Colonic mucosa (tissue), 4 donors: ENCODE measurements at places on chromosomes 5 and 9. TPM values are rescaled to one million over a fixed set of nuclear protein-coding genes. Genes with fewer than 3 reads are reported as not detected.
A peak's percentile ranks its signal among the peaks of the same experiment; 100 is the strongest.

The GPX3 gene
- total RNA-seq: 60.5 TPM

The SCGB3A1 gene
- 1.1 TPM for total RNA-seq

The PRR16 gene
- 1.2 TPM for total RNA-seq

The SPIN1 gene
- total RNA-seq: 68.0 TPM

The FOXD4L5 gene
- total RNA-seq: not detected

The OR2S2 gene
- not detected for total RNA-seq

The FGF1 gene
- total RNA-seq: 0.90 TPM

The CER1 gene
- total RNA-seq: not detected

The OBP2B gene
- total RNA-seq: not detected

The GBA2 gene
- total RNA-seq: 157 TPM

The IL31RA gene
- 0.16 TPM for total RNA-seq

The KIF3A gene
- 4.0 TPM for total RNA-seq

- DNase-seq: no peak
These were observed 36.7 kb upstream of the ORM1 start for GRCh38 chr9:114286146-114286679.

GRCh38 chr9:82891321-82891720, 171.6 kb downstream of the RASEF start:
- DNase-seq: no peak

GRCh38 chr5:171714261-171714660, 71.4 kb upstream of the SMIM23 start:
- DNase-seq: no peak

GRCh38 chr5:17189381-17190036, 27.9 kb upstream of the BASP1 start:
- peak; percentile 90 for DNase-seq

- DNase-seq: no peak
These were observed 343.0 kb upstream of the SGCD start for GRCh38 chr5:155983954-155984353.

- no peak for DNase-seq
These were observed 42.1 kb upstream of the CDH18 start for GRCh38 chr5:20030125-20030524.

DNA sequence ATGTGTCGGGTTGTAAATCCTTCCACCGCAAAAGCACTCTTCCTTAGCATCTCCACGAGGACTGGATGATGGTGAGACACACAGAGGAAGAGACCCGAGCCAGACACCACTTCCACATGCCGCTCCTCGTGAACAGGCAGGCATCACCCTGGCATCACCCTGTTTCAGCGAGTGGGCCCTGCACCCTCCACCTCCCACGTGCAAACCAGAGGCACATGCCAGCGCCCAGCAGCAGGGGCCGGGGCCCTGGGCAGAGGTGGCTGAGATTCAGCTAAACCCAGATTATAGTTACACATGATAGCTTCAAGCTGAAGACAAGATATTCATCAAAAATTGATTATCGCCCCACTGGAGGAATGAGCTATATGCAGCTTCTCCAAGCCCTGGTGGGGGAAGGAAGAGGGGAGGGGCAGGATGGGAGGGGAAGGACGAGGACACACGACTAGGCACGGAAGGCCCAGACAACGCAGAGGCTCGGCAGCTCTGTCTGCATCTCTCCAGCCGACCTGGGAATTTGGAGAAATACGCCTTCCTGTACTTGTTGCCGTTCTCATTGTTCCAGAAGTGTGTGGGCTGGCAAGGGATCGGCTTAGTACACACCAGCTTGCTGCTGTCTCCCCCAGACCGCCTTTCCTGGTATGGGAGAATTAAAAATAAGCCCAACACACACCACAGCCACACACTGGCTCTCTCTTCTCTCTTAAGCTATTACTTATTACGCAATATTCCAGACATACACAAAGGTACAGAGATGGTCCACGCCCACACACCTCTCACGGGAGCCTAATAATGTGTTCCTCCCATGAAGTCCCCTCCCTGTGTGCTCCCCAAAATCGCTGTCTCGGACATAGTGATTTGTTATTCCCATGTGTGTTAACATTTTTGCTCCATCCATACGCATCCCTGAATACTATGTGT, 50.4 kb upstream of the ZNF354A start:
- DNase-seq: no peak

GRCh38 chr9:125585503-125586171, 121.4 kb downstream of the MAPKAP1 start:
- DNase-seq: no peak

DNA sequence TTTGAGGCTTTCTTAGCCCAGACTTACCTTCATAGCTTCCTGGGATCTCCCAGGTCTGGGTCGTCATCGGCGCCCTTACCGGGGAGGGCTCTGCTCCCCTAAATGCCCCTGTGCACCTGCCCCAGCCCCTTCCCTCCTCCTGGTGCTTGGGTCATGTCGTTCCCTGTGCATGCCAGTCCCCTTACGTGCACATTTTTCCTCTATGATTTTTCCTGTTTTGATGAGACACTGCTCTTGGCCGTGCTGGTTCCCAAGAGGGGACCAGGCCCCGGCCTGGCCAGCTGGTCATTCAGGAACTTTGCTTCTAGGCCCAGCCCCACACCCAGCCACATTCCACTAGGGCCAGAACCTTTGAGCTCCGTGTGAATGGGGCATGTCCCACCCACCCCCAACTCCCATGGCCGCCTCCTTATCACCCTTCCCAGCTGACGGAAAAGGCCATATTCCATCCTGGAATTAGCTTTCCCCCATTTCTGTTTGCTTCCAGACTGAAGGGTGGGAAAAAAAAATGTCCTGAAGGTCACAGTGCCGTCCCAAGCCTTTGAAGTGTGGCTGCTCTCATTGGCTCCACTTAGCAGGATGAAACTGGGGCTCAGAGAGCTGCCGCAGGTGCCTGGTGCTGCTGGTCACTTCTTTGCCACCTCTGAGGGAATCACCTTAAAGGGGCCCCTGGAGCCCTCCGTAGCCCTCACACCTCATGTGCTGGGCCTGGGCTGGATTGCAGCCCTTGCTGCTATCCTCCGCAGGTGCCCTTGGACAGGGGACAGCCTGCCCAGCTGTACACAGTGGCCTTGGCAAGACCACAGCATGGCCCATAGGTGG, 25.1 kb downstream of the ERGIC1 start:
- peak; percentile 75 for DNase-seq

DNA sequence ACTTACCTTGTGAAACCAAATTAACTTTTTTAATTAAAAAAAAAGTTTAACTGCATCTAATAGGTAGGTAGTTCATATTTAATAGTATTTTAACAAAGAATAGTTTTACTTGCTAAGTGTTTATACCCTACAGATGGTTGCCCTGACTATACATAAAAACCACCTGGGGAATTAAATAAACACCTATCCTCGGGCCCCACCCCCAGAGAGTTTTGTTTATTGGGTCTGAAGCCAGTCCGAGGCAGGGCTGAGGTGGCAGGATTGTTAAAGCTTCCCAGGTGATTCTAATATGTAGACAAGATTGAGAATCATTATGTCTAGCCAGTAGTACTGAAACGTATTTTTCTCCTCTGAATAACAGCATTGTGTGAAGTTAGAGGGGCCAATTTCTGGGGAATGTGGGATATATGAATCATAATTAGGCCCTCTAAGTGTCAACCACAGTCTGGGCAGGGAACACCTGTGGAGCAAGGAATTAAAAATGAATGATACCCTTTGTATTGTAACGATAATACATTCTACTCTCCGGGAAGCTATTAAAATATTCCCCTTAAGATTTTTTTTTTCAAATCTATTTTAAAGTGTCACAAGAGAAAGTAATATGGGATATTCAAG, 5.6 kb upstream of the PAM start:
- no peak for DNase-seq

GRCh38 chr9:91948101-91948596, 1.9 kb downstream of the ROR2 start:
- DNase-seq: no peak

- DNase-seq: no peak
These were observed 1.7 kb downstream of the SRD5A1 start for GRCh38 chr5:6634788-6635430.

- no peak for DNase-seq
These were observed 58.1 kb upstream of the MTAP start for GRCh38 chr9:21744320-21744719.

DNA sequence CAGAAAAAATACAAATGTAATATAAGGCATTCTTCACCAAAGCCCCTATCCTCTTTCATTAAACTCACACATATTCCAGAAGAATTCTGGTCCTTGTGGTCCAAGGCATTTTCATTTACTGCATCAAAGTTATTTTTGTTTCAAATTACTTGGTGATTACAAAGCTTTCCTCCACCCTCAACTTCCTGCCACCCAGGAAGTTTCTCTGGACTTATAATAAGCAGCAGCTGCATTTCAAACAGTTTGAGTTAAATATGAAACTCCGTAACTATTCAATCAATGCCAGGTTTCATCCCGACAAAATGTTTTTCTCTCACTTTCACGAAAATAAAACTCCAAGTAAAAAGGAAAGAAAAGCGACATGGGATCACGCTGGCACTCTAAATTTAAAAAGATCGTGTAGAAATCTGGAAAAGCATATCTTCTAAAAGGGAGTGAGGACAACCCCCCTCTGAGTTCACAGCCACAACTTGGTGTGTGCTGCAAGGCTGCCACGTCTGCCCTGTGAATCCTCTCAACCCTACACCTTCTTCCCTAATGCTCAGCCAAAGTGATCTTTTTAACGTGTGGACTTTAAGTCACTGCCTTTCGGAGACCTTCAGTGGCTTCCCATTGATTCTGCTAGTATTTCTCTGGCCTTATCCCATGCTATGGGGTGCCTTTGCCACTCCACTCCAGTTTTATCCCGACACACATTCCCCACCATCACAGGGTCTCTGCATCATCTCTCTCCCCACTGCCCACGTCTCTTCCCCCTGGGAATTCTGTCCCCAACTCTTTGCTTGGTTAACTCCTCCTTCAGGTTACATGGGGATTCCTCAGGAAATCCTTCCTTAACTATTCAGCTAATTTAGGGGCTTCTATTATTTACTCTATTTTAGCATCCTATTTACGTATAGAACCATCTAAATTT, 91.1 kb upstream of the CER1 start:
- no peak for DNase-seq

- DNase-seq: no peak
These were observed 145.7 kb upstream of the DAB2 start for GRCh38 chr5:39570403-39571027.

- no peak for DNase-seq
These were observed 334.4 kb downstream of the KCTD16 start for GRCh38 chr5:144504929-144505577.

DNA sequence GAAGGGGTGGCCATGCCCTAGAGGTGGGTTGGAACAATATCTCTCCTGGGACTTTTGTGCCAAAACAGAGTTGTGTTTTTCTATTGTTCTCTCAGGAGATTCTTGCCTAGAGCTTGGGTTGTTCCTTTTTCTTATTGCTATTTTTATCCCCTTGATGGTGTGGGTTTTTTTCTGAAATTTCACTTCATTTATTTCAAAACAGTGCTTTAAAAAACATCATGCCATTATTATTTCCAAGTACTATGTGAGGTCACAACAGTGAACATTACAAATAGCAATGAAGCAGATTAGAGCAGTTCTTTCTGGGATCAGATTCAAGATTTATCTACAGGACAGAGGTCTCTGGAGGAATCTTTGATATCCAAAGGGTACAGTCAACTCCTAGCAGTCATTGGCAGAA, 76.6 kb downstream of the ACTBL2 start:
- no peak for DNase-seq

DNA sequence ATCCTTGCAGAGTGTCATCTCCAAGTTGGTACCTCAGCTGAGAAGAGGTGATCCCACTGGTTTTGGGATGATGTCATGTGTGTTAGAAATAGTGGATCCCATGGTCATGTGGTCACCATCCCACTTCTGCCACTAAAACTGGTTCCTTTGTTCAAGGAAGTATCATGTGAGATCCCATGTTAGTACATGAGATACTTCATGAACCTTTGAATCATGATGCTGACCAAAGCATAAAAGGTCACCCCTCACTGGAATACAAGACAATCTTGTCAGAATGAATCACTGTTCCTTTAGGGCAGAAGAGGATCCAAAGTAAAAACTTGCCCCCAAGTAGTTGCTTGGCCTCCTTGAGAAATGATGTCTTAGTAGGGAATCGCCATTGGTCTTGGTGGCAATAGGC, 150.9 kb upstream of the MOCS2 start:
- DNase-seq: no peak

- no peak for DNase-seq
These were observed 119.8 kb downstream of the EBF1 start for GRCh38 chr5:158979749-158980521.

DNA sequence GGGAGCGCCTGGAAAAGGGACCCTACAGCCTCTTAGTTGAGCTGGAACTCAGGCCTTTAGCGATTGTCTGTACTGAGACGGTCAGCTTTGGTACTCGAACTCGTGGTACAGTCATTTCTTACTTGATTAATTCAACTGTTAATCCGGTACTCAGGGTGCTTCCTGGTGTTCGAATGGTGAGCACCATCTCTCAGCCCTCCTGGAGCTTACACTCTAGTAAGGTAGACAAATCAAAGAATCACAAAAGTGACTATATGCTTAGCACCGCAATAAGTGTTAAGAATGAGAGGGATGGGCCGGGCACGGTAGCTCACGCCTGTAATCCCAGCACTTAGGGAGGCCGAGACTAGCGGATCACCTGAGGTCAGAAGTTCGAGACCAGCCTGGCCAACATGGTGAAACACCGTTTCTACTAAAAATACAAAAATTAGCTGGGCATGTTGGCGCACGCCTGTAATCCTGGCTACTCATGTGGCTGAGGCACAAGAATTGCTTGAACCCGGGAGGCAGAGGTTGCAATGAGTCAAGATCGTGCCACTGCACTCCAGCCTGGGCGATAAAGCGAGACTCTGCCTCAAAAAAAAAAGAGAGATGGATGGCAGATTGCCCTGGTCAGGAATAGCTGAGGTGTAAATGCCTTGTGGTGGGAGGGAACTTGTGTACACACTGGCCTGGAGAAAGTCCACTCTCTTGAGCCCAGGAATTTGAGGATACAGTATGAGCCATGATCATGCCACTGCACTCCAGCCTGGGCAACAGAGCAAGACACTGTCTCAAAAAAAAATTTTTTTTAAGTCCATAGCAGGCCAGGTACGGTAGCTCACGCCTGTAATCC, 981 bp downstream of the TCOF1 start:
- no peak for DNase-seq

- DNase-seq: no peak
These were observed 15.6 kb downstream of the WWC1 start for GRCh38 chr5:168307022-168307421.

GRCh38 chr9:27451207-27451797, 72.8 kb upstream of the IFNK start:
- DNase-seq: no peak

GRCh38 chr5:127290019-127290945, at the start of gene MEGF10:
TSS of gene MEGF10 (plus strand) at chr5:127290796. CDS start at chr5:127331309, 40,513 bp downstream.
- peak; percentile 35 for DNase-seq

GRCh38 chr5:123092696-123093095, 3.7 kb downstream of the PRDM6 start:
- no peak for DNase-seq

DNA sequence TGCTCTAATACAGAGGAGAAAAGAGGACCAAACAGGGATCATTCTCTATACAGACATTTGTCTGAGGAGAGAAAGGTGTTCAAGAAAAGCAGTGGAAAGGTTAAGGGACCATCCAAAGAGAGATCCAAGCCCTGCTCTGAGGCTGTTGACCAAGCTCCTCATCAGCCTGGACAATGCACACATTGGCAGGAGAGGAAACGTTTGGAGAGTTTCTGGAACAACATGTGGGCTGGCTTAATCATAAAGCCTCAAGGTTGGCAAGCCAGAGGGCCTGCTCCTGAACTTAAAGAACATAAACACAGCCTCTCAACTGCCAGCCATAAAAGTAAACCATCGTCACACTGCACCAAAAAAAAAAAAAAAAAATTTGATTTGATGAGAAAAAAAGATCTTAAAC, 184.4 kb upstream of the SLC12A2 start:
- no peak for DNase-seq
